ENCODE measurements at places on chromosomes 7 and 10. TPM values are rescaled to one million over a fixed set of nuclear protein-coding genes. Genes with fewer than 3 reads are reported as not detected.

DNA sequence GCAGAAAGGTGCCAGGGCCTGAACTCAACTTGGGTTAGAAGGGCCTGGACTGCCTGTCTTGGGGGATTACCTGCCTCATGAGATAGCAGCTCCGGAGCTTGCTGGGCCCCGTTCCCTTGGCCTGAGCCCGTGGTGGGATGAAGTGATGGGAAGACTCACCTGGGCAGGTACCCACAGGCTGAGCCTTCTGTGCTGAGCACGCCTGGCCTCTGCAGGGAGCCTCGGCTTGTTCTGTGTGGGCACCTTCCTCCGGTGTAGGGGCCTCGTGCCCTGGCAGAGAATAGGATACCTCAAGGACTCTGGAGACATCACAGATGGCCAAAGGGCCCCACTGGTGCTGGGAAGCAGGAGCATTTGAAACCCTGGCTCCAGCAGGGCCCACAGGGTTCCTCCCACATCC, 4.5 kb downstream of the ZNF467 start:
- H3K36me3 ChIP-seq = no peaks in the 10 kb centered on the region
- DNase-seq = no peak
- H3K27me3 ChIP-seq = no peaks in the 10 kb centered on the region

The EBLN1 gene
- polyA plus RNA-seq = not detected

The ZNF467 gene
- polyA plus RNA-seq = 3.5 TPM

The HECW1 gene
- polyA plus RNA-seq = 0.34 TPM

- H3K27ac ChIP-seq = no peak overlapping the region
- H3K4me3 ChIP-seq = no peak overlapping the region
Measured at GRCh38 chr10:29169021-29169420, 119.8 kb upstream of the LYZL1 start.

GRCh38 chr10:76885816-76886215, 751.8 kb downstream of the KCNMA1 start:
- H3K36me3 ChIP-seq = peaks cover 4% of the 10 kb centered on the region
- no peak overlapping the region for H3K4me3 ChIP-seq
- H3K27ac ChIP-seq = peak overlapping the region; percentile 73
- H3K27me3 ChIP-seq = no peaks in the 10 kb centered on the region
- H3K4me1 ChIP-seq = peaks cover 27% of the 10 kb centered on the region

The CTAGE8 gene
- not detected for polyA plus RNA-seq

DNA sequence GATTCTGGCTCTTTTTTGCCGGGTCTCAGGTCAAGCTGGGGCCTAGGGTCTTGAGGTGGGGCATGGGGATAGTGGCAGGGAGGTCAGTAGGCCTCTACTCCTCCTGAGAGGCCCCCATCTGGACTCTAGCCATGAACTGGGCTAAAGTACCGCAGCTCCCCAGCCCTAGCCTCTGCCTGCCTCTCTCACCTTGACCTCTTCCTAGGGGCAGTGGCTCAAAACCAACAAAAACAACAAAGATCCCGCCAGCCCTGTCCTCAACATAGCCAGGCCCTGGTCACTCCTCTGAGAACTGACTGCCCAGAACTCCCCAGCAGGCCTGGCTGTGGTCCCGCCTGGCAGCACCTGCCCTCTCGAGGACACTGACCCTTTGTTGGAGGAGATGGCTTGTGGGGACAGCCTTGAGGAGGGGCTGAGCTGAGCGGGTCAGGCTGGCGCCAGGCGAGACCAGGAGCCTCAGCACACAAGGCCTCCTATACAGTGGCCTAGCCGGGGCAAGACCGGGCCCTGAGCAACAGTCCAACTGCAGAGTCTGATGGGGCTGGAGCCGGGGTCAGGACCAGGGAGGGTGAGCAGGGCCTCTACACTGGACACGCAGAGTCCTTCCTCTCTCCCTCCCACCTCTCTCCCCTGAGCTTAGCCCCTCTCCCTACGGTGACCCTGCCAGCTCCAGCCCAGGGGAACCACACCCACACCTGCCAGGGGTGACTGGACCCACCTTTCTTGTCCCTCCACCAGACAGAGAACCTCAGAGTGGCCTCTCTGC, 11.6 kb upstream of the PPIF start:
- DNase-seq = no peak
- peaks cover 27% of the 10 kb centered on the region for H3K4me1 ChIP-seq
- no peak overlapping the region for H3K4me3 ChIP-seq
- no peaks in the 10 kb centered on the region for H3K36me3 ChIP-seq
- peak overlapping the region; percentile 42 for H3K27ac ChIP-seq
- no peaks in the 10 kb centered on the region for H3K27me3 ChIP-seq

All from sigmoid colon (tissue), 7 donors.